NCI-H1417 treated with DMSO at 0.1 percent for 48 hours (cell line): ENCODE measurements at places on chromosomes 4 and X.

GRCh38 chr4:99612281-99612680 lies 37.7 kb downstream of the MTTP start:
- no peak for DNase-seq

DNA sequence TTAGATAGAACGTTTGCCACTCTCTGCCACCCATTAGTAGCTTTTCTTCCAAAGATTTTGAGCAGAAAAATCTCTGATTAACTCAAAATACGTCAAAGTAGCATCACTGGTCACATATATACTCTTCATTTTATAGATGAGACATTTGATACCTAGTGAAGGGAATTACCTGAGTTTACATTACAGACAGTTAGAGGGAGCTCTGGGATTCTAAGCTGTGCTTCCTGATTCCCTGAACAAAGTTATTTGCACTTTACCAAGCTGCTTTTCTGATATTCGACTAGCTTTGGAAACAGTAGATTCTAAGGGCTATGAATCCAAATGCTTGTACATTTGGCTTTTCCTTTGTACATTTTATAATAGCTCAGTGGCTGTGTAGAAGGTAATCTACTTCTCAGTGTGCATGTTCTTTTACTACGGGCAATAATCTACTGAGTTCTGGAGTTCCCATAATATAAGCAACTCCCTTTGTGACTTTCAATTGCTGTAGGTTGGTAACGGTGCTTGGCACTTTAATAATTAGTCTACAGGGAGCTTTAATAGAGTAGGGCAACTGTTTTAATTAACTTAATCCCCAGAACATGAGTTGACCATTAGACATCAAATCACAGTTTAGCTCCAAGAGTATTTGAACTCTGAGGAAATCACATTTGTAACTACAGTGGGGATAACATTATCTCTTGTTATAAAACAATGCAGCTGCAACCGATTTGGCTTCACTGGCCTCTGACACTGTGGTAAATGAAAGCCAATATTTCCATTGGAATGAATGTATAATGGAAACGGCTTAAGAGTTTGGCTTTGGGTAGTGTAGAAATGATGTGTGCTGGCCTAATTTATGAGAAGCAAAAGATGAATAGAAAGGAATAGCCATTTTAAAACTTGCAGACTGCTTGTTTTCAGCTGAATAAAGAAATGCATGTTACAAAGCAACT lies 1602.4 kb downstream of the STIM2 start:
- DNase-seq, result no peak

GRCh38 chr4:23838131-23838530 lies 51.7 kb downstream of the PPARGC1A start:
- DNase-seq, result no peak

DNA sequence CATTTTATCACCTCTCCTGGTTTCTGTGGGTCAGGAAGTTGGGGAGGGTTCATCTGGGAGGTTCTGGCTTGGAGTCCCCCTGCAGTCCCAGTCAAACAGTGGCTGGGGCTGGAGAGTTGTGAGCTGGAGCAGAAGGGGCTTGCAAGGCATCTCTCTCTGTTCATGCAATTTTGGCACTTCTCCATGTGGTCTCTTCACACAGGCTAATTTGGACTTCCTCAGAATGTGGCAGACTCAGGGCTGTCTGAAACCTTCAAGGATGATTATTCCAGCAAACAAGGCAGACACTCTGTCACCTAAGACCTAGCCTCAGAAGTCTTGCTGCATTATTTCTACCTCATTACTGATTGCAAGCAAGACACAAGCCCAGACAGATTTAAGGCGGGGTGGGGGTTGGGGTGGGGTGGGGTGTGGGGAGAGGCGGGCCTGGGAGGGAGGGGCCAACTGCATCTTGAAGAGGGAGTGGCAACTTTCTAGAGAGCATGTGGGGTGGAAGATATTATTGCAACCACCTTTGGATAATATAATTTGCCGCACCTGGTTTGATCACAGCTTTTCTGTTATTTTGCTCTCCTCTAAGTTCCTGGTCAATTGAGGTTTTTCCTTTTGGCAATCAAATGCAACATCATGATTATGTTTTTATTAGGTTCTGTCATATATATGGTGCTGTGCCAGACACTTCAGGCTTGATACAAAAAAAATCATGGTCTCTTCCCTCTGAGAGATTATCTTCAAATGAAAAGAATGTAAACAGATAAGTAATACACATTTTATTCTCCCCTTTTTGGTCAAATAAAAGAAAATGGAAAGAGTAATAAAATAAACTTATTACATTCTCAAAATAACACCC lies 799.5 kb downstream of the RPA4 start:
- no peak for DNase-seq

DNA sequence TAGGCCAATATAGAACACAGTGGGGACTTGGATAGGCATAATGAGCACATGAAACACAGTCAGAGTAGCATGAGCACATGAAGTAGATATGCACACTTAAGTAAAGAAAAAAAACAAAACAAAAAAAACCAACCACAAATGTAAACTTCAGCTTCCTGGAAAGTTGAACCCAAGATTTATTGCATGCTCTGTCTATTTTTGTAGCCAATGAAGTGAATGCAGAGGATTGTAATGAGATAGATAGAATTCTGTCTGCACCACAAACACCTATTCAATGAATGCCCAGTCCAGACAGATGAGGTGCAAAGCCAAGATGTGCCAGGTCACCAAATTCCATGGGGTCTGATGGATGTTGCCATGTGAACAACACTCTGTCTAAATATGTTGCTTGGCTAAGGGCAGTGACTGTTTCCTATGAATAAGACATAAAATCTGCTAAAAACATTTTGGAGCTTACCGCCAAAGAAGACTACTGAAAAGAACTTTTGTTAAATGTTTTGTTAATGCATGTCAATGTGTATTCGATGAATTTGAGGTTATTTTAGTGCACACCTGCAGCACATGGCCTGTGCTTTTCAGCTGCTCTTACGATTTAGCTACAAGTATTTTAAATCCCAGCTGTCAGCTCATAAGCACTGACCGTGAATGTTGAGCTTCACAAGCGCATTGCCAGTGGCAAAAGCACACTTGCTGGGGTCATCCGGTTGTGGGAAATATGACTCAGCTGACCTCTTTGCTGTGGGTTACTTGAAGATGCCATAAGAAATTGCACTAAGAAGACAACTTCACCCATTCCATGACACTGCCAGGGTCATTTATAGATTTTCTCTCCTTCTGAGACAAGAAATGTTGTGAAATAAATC lies 374.8 kb upstream of the GNPDA2 start:
- DNase-seq, result no peak

DNA sequence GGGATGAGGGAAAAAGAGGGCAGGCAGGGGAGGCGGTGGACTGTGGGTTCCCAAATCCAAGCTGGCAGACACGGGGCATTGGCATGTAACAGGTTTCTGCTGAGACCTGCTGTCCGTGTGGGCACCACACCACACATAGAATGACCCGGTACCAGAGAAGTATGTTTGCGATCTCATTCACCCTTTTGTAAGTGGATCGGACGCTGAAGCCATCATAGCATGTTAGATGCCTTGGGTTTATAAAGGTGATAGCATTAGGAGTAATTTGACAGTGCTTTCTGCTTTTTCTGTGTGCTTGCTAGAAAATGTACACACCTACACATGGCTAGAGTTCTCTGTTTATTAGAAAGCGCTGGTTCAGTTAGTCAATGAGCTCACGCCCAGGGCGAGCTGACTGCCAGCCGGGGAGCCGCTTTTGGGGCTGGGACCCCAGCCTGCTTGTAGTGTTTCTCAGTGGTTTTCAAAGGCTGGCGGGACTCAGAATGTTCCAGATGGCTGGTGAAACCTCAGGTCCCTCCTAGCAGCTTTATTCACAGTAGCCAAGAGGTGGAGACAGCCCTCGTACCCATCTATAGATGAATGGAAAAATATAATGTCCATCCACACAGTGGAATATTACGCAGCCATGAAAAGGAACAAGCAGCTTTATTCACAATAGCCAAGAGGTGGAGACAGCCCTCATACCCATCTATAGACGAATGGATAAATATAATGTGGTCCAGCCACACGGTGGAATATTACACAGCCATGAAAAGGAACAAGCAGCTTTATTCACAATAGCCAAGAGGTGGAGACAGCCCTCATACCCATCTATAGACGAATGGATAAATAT lies 579 bp downstream of the IL3RA start:
- no peak for DNase-seq

GRCh38 chrX:26219351-26219750 lies 3.4 kb downstream of the MAGEB5 start:
- no peak for DNase-seq

DNA sequence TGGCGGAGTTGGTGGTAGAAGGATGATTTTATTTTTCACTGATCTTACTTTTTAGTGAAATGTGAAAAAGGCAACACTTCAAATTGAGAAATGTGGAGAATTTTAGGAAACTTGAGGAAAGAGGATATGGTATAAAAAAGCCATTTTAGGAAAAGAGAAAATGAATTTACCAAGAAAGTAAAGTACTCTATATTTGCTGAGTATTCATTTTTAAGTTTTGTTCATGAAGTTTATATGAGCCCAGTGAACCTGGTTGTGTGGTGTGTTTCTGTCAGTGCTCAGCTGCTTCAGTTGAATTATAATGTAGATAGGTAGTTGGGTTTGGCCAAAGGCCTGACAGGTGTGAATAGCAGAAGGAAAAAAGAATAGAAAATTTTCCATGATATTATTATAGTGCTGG lies 345.5 kb upstream of the FSTL5 start:
- no peak for DNase-seq

DNA sequence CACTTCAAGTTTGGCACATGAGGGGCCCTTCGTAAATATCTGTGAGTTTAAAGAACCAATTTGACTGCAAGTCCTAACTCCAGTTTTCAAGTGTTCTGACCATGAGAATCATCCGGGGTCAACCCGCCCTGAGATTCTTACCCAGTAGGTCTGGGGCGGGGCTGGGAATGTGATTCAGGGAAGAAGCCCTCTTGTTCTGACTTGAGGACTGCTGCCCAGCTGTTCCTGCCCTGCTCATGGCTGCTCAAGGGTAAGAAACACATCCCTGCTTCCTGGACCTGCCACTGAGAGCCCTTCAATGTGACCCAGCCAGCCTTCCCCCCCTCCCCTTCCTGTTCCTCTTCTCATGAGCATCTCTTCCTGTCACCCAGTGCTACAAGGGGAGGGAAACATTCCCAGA lies 92.7 kb upstream of the PGRMC2 start:
- no peak for DNase-seq

DNA sequence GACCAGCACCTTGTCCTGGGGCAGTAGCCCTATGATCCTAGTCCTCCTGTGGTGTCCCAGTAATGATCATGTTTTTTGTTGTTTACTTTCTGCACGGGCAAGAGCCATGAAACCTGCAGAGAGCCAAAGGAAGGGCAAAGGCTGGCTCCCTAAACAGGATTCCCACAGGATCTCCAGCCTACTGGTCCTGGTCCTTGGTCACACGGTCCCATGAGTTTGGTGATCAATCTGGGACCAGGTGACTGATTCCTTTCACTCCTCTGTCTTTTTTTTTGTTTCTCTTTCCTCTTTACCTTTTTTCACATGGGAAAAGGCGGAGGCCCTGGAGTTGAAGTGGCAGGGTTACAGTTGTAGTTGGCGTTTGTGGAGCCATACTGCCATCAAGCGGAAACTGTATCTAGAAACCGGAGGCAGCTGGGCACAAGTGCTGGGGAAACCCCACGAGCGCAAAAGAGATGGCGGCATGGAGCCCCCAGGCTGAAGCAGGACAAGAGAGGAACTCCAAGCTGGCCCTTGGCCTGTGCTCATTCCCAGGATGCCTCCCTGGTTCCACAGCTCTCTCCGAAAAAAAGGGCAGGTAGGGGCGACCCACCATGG lies 34.6 kb downstream of the NBDY start:
- DNase-seq, result no peak

- DNase-seq, result no peak
Measured at GRCh38 chr4:47839259-47839658, 1.4 kb upstream of the CORIN start.

GRCh38 chrX:20445109-20445508 lies 178.4 kb upstream of the RPS6KA3 start:
- no peak for DNase-seq

- DNase-seq, result no peak
Measured at GRCh38 chr4:126756050-126756829, 876.5 kb upstream of the INTU start.

DNA sequence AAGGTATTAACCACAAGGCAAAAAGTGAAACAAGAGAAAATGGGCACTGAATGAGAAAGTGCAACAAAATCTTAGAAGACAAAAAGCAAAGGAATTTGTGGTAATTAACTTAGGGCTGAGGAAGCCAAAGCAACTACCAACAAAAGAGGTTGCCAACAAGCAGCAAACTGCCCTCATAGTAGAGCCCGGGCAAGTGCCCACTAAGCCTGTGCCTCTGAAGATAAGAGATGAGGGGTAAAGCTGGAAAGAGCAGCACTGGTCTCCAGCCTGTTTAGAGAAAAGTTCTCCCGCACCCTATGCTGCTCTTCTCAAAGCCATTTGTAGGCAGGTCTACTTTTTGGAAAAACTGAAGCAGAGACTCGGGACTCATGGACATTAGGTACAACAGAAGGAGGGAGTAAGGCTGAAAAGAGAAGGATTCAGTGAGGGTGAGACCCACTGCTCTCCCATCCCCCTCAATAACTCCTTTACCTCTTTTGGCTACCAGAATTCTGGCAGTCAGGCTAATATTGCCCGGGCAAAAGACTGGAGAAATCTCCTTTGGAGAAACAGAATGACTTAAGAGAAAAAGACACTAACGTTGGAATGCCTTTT lies 29.6 kb upstream of the KCNE5 start:
- DNase-seq, result no peak

- no peak for DNase-seq
Measured at GRCh38 chrX:2712890-2713840, 22.1 kb downstream of the CD99 start.

- DNase-seq, result no peak
Measured at GRCh38 chr4:159383562-159383931, 280.7 kb downstream of the RAPGEF2 start.

DNA sequence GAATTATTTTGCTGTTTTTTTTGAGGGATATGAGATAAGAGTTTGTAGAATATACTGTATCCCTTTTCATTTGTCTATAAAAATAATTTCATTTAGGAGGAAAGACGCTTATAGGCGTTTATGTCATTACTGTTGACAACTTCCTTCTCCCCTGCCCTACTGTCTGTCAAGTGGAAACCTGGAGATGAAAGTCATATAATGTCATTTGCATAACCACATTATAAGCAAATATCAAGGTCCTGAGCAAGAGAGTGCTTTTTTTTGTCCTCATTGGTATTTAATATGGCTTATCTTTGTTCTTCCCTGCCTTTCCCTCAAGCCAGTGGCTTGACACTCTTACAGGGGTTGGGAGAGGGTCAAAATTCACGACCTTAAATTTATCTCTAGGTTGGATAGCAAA lies 55.8 kb downstream of the LRP2BP start:
- DNase-seq, result no peak

DNA sequence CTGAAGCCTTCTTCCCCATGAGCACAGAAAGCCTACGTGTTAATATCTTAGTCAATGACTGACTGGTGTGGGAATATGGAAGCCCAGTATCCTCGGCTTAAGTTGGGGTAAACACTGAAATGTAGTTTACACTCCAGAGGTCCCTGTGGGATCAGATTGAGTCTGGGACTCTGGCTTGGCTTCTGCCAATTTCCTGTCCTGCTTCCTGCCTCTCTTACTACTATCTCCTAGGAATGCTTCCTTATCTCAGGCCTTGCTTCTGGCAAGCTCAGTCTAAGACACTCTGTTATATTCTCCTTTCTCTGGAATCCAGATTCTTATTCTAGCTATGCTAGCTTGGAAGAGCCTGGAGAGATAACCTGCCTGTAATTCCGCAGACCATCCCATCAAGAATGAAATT lies 174.0 kb upstream of the LDB2 start:
- DNase-seq, result no peak

- no peak for DNase-seq
Measured at GRCh38 chr4:35942092-35942491, 302.2 kb downstream of the ARAP2 start.
